Hypothalamus (tissue), 51 donors: ENCODE measurements at places on chromosomes 6 and 20.

GRCh38 chr6:4041480-4041879, 37.5 kb downstream of the FAM217A start:
- DNase-seq: no peak

DNA sequence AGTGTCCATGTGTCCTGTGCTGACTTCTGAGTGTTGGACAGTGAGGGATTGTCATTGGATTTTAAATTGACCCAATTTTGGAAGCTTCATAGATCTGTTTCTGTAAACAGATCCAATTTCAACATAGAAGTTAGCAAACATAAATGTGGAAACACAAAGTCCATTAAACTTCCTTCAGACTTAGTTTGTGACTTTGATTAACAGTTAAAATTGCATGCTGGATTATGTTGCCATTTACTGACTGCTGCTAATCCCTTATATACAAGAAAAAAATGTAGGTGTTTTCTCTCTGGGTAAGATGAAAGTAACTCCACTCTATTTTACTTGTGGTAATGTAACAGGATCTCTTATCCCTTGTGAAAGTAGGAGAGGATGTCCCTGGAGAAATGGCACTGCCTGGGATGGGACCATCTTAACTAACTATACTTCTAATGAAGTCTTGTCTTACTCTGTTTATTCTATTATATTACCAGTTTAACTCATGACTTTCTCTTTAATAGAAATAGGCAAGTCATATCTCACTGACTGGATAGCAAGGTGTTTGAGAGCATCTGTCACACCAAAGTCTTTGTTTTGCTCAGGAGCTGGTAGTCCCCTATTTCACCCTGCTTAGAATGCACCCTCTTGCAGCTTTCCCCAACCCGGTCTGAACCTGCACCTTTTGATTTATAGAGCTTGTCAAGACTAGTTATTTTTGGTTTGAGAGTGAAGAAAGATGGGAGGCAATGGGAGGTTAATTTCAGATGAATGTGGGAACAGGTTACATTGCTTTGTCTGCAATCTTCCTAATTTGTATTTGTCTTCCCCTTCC, 7.2 kb downstream of the TPX2 start:
- no peak for DNase-seq

- no peak for DNase-seq
Measured at GRCh38 chr6:165632194-165632593, 30.8 kb downstream of the PDE10A start.

- DNase-seq: no peak
Measured at GRCh38 chr20:42754706-42755105, 435.0 kb downstream of the PTPRT start.

GRCh38 chr20:48983423-48984400, 62.2 kb downstream of the ARFGEF2 start:
- no peak for DNase-seq

DNA sequence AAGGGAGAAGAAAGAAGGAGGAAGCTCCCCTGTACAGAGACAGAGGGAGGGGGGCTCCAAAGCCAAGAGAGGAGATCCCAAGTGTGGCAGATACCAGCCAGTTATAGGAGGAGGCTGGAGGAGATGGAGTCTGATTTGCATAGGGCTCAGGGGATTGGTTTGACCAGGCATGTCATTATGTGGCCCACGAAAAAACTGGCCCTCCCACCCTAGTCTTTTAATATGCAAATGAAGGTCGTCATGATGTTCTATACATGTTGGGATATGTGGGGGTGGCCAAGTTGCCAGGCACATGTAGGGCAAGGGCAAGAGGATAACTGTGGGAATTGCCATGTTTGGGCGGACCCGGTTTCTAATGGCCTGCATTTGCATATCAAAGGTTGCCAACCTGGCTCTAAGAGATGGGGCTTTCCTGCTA, 17.6 kb upstream of the ZFP64 start:
- DNase-seq: no peak

- DNase-seq: peak; percentile 78
Measured at GRCh38 chr6:167350731-167351655, 26.1 kb downstream of the TTLL2 start.

DNA sequence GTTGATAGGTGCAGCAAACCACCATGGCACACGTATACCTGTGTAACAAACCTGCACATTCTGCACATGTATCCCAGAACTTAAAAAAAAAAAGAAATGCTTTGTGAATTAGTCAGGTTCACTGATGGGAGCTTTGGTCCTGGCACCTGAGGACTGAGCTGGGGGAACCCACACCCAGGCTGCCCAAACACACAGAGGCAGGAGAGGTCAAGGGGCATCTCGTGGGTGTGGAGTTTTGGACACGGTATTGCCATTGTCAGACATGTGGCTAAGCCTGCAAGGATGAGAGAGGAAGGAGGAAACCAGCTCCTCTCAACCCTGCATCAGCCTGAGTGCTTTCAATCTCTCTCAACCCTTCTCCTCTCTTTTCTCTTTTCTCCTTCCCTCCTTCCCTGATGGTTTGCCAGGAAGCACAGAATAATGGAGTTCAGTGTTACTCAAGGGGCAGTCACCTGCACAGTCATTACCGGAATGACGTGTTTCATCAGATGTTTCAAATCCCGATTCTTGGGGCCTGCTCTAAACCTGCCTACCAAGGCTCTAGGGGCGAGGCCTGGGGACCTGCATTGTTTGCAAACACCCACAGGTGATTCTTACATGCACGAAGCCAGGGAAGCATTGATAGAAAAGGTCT, 89.9 kb upstream of the NEDD9 start:
- DNase-seq: no peak

- DNase-seq: no peak
Measured at GRCh38 chr6:110359556-110359955, 1.4 kb upstream of the METTL24 start.

GRCh38 chr6:149716181-149716963, 1.5 kb downstream of the LATS1 start:
- DNase-seq: no peak

- no peak for DNase-seq
Measured at GRCh38 chr6:33018904-33019303, 9.5 kb upstream of the HLA-DOA start.

DNA sequence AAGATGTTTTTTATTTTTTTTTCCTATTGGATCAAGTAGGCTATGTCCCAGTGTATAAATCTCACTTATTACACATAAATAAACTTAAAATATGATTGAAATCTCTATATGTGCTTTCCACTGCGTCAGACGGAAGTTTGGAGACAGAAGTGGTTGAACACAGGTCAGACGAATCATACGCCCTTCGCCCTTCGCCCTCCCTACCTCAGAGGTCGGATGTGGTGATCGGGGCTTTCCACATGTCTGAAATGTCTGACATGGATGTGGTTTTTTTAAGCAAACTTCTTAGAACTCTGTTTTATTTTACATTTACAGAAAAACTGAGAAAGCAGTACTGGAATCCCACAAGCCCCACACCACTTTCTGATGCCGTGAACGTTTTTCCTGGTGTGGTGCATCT, 344.4 kb downstream of the THBS2 start:
- no peak for DNase-seq
